Cardiac septum (tissue), 1 donor: ENCODE measurements at places on chromosomes 12 and 14. TPM values are rescaled to one million over a fixed set of nuclear protein-coding genes. Genes with fewer than 3 reads are reported as not detected.
A peak's percentile ranks its signal among the peaks of the same experiment; 100 is the strongest.

DNA sequence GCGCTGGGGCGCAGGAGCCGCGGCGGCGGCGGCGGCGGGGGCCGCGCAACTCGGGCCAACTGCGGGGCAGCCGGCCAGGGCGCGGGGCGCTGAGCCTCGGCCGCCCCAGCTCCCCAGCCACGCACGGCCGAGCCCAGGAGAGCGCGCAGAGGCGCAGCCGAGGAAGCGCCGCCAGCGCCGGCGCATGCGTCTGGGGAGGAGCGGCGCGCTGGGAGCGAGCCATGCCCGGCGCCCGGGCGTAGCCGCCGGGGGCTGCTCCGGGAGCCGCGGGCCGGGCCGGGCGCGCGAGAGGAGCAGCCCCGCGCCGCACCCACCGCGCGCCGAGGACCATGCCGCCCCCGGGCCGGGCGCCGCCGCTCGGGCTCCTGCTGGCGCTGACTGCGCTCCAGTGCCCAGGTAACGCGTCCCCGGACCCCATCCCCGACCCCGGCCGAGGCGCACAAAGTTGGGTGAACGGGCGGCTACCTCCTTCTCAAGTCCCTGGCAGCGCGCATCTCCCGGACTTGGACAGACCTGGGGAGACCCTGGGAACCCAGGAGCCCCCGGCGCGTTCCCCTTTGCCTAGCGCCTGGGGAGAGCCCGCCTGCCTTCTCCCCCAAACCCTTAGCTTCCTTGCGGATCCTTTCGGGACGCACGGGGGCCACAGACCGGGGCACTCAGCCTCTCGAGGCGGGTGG is 121.4 kb downstream of the AACS start:
- no peak for DNase-seq

DNA sequence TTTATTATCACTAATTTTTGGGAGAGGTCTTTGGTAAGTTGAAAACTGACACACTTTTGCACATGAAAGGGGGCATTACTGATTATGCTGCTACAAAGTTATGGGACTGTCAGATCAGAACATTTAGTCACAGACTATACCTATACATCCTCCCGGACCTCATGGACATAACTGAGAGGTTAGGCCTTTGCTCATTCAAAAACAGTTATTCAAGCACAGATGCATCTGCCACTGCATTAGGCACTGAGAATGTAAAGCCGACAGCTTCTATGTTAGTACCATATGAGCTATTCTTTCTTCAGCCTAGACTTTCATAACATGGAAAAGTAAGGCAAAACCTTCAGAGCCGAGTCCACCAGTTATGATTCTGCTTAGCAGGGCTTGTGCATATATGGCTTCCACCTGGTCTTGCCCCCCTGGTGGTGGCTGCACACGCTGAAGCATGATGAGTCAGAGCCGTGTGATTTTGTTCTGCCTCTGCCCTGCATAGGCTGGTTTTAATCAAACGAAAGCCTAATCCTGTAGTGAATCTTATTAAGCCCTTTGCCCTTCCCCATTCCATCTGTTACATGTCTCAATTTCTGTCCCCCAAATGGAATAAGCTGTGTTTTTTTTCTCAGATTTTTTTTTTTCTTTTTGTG is 21.8 kb upstream of the RNU6-8 start:
- DNase-seq: no peak

DNA sequence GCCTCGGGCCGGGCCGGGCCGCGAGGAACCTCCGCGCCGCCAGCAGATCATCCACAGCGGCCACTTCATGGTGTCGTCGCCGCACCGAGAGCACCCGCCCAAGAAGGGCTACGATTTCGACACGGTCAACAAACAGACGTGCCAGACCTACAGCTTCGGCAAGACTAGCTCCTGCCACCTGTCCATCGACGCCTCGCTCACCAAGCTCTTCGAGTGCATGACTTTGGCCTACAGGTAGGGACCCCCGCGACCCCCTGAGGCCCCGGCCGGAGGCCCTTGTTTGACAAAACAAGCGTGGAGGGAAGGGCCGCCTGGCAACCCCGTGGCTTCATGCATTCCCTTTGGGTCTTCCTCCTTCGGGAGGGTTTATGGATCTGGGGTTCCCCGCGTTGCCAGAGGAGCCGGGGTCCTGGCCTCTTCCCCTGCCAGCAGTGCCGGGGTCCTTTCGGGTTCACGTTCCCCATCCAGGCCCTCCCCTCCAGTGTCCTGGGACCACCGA is 526 bp downstream of the MLXIP start:
- DNase-seq: no peak

The FGF23 gene
- 0.46 TPM for total RNA-seq

The SYT1 gene
- total RNA-seq: not detected

- no peak for DNase-seq
These were observed 369.3 kb upstream of the TMPO start for GRCh38 chr12:98146043-98146442.

The SLCO1B1 gene
- total RNA-seq: 0.24 TPM

DNA sequence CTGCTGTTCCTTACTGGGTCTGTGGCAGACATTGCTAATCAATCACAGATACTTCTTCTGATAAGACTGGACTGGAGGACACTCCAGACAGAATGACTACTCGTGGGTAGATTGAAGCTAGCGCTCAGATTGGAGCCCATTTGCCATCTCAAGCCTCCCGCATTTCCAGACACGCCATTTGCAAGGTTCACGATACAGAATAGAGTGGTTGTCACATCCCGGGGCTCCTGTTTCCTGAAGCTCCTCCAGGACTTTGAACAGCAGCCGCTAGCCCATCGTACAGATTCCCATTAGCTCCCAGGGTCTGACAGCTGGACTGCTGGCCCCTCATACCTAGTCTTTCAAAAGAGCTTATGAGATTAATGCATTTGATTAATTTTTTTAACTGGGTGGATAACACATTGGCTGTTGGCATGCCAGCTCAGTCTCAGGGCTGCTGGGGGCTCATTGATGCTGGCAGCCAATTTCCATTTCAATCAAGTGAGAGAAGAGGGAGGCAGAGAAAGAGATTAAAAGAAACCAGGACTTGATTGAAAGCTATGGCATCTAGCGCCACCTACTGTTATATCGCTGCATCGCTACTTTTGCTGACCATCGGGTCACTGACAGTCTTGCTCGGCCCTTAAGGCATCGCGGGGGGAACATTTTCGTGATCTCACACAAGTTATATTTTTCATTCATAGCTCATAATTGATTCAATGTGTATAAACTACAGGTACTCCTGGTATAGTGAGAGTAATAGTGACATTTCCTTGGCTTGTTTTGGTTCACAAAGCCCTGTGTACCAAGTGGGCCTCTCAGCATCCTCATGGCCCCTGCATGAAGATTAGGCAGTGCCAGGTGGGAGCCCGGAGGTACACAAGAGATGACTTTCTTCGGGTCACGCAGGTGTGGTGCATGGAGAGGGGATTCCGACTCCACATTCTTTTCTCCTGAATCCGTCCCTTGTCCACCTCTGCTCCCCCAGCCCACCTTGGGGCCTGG is 78.6 kb downstream of the CCDC60 start:
- DNase-seq: no peak

GRCh38 chr12:80513211-80513610 is 69.2 kb downstream of the PTPRQ start:
- DNase-seq: no peak

DNA sequence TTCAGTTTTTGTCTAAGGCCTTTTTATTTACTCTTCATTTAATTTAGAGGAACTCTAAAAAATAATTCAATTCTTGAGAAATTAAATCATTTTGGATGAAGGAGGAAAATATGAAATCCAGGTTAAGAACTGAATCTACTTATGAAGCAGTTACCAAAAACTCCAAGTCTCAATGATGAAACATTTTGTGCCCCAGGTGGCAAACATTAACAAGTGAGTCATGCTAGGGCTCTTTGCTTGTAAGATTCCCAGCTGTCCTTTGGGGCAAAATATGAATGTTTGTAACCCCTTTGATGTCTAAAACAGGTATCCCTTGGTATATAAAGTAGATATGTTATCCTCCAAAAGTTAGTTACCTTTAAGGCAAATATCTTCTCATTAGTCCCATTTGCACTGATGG is 202.4 kb downstream of the NEDD1 start:
- no peak for DNase-seq

The AMIGO2 gene
- total RNA-seq: 1.3 TPM

DNA sequence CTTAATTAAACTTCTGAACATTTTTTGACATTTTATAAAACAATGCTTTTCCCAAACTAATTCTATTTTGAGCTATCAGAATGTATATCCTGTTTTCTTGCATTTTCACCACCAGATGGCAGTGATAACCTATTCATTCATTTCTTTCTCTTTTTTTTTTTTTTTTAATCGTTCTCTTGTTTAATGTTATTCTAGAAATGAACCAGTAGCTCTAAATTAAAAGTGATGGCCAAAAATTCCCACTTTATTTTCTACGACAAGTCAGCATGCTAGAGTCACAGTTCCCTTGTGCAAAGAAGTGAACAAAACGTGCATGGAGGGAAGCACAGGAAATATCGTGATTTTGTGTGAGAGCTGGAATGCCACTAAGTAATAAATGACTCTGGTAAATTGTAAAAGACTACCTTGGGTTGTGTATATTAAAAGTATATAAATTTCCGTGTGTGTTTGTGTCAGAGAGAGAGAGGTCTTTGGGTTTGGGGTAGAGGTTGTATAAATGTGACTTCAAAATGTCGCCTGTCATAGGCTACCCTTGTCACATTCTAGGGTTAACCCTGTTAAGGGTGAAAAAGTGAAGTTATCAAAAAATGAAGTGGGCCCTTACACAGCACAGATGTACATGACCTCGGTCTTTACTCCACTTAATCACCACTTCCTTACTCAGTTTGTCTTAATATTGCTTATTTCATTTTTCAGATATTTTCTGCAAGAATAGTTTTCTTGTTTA is 40.4 kb upstream of the LDHB start:
- no peak for DNase-seq

DNA sequence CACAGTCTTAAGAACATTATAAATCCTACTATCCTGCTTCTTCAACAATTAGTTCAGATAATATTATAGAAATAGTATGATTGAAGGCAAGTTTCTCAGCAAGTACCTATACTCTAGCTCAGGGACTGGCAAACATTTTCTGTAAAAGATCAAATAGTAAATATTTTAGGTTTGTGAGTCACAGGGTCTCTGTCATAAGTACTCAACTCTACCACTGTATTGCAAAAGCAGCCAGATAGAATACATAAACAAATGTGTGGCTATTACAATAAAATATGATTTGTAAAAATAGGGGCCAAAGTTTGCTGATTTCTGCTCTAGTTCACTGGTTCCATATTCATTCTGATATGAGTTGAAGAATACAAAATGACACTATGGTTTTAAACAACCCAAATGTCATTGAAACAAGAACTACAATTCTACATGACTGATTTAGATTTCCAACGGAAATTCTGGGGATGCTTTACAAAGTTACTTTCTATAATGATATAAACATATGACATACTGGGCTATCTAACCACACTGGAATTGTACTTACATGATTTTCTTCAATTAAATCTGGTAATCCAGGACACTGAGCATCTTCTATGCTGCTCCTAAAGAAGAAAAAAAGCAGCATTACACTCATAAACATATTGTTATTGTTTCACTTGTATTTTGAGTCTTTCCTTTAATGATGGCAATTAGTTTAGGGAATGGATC is 23.2 kb downstream of the LGALS3 start:
- DNase-seq: no peak

GRCh38 chr12:52605542-52605941 is 4.3 kb upstream of the KRT72 start:
- DNase-seq: no peak

DNA sequence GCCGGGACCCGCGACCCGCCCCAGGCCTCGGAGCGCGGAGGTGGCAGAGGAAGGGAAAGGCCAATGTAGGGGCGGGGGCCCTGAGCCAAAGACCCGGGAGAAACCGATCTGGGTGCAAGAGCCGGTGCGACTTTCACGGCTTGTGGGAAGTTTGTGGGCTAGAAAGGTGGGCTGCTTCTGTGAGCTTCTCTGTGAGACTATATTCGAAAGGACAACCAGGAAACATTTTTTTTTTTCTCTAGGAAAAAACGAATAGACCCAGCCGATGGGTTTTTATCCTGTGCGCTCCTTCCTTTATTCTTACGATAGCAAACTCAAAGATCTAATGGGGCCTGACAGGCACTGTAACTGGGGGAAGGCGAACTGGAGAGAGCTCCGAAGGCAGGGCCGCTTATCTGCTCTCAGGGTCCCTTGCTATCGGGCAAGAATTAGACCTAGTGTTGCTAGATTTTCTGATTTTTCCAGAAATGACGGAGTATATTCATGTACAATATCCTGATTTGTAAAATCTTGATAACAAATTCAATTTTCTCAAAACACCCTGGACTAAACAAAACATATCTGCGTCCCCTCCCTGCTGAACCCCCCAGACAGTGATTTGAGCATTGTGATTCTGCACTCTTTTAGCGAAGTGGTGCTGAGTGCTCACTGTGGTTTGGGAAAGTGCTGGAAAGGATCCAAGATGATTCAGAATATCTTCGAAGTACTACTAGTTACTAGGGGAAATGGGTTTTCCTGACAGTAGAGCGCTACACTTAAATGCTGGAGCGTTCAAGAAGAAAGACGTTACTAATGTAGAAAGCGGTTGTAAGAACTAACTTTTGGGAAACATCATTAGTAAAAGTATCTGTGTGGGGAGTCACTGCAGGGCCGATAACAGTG is 563 bp upstream of the STXBP6 start:
- DNase-seq: no peak

GRCh38 chr12:102479099-102479885 is 1.1 kb downstream of the IGF1 start:
- no peak for DNase-seq

DNA sequence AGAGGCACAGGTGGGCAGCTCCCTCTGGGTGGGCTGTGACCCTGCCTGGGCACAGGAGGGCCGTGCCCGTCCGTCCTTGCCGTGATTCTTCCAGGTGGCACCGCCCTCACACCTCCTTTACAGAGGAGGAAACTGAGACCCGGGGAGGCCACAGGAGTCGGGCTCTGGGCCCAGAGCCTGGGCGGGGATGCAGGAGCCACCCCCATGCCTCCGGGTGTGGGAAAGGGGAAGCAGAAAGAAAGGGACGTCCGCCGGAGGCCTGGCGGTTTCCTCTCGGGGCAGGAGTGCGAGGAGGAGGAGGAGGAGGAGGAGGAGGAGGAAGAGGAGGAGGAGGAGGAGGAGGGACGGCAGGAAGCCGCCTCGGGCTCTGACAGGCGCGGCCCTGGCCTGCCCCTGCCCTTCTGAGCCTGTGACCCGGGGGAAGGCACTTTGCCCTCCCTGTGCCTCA is 23.0 kb downstream of the SH2B3 start:
- peak; percentile 94 for DNase-seq

- DNase-seq: no peak
These were observed 3.6 kb upstream of the SSTR1 start for GRCh38 chr14:38203929-38204718.

The MTA1 gene
- 140 TPM for total RNA-seq

- DNase-seq: no peak
These were observed 20.6 kb upstream of the CLEC2D start for GRCh38 chr12:9648701-9649531.

DNA sequence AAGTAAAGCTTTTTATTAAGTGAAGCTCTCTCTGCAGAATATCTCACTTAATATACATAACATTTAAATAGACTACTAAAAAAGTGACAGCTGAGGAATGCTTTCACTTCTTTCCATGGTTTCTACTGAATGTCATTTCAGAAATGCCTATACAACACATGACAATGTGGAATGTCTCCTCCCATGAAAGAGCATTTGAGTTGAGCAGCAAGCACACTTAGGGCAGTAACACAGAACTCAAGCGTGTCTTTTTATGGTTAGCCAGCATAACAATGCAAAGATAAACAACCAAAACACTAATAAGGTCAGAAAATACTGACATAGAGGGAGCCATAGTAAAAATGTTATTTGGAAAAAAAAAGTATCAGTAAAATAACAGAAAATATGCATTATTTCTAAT is 9.4 kb downstream of the PPP1R12A start:
- DNase-seq: no peak

GRCh38 chr12:100801320-100801719 is 6.7 kb downstream of the ANO4 start:
- DNase-seq: no peak
